ENCODE measurements at places on chromosomes 1 and 21.

- DNase-seq, result no peak
Measured at GRCh38 chr1:234214129-234214910, 158.9 kb upstream of the COA6 start.

DNA sequence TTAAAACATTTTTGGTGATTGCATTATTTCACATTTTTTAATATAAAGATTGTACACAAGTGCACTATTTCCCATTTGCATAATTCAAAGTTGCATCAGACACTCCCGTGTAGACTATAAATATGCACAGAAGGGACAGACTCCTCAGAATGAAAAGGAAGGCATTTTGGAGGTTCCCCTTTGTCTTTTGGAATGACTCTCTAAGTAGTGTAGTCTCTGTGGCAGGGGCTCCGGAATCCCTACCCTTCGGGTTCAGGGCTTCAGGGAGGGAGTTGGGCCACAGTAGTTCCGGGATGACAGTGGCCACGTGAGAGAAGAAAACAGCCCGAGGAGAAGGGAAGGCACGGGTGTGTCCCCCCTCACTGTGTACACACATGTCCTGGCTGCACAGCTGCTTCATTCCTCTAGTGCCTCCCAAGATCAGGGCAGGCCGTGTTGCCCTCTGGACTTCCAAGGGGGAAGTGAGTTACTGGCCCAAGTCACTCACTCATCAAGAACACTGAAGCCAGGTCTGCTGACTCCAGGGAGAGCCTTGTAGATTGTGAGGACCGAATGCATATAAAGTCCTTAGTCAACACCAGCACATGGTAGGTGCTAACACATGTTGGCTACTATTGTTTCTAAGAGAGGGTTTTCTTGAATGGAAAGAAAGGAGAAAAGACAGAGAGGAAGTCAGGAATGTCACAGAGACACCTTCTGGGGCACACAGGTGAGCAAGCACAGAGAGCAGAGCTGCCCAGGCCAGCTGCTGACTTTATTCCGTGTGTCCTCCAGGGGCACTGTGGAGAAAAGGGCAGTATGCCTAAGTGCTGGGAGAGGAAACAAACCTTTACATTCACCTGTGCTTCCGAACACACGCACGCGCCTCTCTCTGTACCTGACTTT is 39.8 kb downstream of the LHX4 start:
- no peak for DNase-seq

GRCh38 chr1:158969855-158970254 is 38.5 kb downstream of the PYHIN1 start:
- no peak for DNase-seq

- DNase-seq, result no peak
Measured at GRCh38 chr1:111895469-111895868, 94.0 kb downstream of the KCND3 start.

DNA sequence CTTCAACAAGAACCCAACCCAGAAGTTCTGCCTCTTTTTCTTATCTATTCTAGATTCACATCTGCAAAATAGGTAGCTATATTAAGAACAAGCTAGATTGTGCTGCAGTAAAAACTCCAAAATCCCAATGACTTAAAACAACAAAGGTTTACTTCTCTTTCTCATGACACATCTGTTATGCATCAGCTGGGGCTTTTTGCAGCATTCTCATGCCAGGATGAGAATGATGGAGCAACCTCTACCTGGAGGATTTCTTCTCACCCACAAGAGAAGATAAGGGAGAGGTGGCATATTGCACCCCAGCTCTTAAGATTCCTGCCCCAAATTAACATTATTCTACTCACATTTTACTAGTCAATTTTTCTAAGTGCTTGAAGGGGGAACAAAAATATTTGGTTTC is 152.3 kb upstream of the SPAG17 start:
- no peak for DNase-seq

All from GM19239 (cell line).